ENCODE measurements at places on chromosomes 2 and 18.

GRCh38 chr2:105327690-105328089 is 1.8 kb downstream of the TGFBRAP1 start:
- DNase-seq = no peak

DNA sequence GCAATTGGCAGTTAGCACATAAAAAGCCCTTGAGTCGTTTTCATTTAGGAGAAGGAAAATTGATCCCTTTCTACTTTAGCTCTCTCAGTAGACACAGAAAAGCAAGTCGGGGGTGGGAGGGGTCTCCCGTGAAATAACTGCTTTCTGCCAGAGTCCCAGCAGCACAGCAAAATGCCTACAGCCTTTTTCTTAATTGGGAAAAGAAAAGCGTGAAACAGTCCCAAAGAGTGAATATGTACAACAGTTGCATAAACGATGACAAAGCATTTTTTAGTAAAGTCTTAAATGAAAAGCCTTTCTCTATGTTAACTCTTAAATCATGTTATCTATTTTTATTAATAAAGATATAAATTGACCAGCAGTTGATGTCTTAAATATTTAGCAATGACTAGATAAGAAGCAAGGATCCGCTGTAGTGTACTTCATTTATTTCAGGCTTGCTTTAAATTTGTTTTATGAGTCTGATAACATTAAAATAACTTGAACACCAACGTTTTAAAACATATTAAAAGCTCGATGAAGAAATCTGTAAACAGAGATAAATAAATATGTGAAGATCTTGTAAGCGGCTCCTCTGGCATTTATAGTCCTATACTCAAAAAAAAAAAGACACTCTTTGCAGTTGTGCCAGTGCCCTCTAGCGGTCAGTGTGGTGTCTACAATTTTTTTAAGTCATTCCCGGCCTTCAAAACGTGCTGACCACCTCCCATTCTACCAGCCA is 42.3 kb upstream of the ATIC start:
- DNase-seq = peak; percentile 71

DNA sequence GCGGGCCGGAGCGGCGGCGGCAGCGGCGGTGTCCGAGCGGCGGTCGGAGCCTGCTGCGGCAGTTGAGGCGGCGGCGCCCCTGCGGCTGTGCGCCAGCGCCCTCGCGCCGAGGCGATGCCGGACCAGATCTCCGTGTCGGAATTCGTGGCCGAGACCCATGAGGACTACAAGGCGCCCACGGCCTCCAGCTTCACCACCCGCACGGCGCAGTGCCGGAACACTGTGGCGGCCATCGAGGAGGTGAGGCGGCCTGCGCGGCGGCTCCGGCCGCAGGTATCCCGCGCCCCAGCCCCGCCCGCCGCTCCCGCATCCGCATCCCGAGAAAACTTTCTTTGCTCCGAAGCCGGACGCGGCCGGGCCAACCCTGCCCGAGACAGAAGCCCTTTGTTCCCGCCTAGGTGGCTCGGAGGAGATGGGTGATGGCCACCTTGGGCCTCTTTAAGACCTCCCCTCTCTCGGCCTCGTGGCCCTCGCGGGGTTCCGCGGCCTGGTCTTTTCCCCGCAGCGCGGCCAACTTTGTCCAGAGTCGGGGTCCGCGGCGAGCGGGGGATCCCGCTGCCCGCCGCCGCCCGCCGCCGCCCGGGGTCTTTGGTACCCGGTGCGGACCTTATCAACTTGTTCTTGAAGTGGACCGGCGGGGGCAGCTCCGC is 504 bp downstream of the ASAP2 start:
- no peak for DNase-seq

DNA sequence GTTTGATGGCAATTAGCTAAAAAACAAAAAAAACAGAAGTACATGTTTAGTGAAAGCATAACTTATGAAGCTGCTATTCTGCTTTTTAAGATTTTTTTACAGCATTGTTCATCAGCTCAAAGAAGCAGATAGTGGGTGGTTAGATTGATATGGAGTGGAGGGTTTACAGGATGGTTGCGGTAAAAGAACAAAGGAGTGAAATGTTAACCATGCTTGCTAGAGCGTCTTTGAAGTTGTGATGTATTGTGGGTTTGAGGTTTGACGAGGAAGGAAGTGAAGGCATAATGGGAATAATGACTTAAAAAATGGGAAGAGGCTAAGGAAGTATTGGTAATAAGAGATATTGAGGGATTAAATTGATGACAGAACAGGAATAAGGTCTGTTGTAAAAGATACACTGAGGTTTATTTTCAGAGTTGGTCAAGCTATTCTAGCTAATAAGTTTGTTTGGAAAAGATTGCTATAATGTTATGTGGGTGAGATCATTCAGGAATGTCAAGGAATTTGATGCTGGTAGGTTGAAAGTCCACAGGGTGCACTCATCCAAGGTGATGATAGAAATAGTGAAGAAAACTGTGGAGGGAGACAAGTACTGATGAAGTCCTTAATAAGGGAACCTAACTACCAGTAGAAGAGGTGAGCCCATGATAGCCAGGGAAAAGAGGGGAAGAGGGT is 14.6 kb downstream of the SPOPL start:
- DNase-seq = no peak

DNA sequence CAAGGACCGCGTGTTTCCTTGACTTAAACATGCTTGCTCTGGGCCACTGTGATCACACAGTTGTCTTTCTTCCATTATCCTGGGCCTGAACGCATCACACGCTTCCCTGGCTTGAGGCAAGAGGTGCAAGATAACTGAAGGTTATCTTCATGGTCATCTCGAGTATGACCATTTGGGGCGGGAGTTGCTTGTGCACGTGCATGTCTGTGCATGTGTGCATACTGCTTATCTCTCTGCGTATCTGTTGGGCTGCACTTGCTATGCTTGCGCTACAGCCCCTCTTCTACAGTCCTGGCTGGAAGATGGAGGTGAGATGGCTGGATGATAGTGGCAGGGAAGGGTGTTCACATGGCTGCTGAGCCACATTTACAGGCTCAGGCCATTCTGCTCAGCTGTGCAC is 27.2 kb upstream of the EFR3B start:
- no peak for DNase-seq

DNA sequence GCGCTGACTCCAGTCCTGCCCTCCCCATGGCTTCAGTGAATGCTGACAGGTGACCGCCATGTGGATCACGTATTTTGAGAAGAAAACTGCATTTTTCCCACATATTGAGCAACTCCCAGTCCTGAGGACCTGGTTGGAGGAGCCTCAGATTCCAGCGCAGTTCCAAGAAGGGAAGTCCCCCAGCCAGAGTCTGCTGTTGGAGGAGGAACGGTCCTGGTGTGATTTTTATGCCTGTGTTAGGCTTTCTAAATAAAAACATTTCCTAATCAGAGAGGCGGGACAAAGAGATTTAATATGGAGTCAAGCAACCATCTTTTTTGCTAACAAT is 32.3 kb upstream of the COL6A3 start:
- DNase-seq = no peak

DNA sequence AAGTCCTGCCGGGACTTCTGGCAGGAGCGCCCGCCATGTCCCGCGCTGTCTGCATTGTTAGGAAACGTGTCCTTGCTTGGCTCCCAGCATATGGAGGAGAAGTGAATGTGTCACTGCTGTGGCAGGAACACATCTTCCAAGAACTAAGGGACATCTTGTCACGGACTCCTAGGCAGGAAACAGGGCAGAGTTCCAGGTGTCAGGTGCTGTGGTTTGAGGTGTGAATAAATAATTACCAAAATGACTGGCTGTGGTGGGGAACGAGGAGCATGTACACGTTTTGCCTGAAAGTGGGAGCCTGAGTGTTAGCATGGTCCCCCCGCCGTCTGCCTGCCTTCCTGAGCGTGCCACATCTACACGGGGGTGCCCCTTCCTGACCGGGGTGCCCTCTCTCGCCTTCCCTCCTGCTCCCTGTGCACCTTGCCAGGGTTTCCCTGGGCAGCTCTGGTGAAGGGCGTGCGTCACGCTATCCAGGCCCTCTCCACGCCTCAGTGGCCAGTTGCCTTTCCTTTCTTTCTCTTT is 237.5 kb downstream of the LDLRAD4 start:
- no peak for DNase-seq

- no peak for DNase-seq
Observed at GRCh38 chr2:182647499-182647787, 68.6 kb upstream of the DNAJC10 start.

GRCh38 chr2:189548666-189549448 is 31.7 kb downstream of the SLC40A1 start:
- DNase-seq = peak; percentile 85

DNA sequence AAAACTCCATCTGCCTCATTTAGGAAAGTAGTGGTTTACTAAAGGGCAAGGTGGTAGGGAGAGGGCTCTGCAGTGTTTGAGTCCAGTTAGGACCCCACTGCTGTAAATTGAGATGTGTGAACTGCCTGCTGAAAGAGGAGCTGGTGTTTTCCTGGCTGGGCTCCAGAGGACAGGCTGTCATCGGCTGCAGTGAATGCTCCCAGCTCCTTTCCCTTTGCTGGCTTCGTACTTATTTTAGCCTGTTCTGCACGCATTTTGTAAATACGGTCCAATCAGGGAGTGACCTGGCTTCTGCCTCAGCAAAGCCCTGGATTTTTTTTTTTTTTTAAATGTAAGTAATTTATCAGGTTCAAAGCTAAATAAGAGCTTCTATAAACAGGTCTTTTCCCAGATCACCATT is 37.5 kb downstream of the SLC4A3 start:
- DNase-seq = no peak

GRCh38 chr2:191231995-191232394 is 13.2 kb upstream of the MYO1B start:
- DNase-seq = no peak

GRCh38 chr2:143551971-143552650 is 422.9 kb downstream of the ARHGAP15 start:
- no peak for DNase-seq

- no peak for DNase-seq
Observed at GRCh38 chr2:74425523-74425922, 4.0 kb downstream of the WDR54 start.

GRCh38 chr2:167826906-167827305 is 420.5 kb downstream of the STK39 start:
- no peak for DNase-seq

- no peak for DNase-seq
Observed at GRCh38 chr2:53629501-53629900, 138.1 kb upstream of the CHAC2 start.

GRCh38 chr2:160838691-160839090 is 321.5 kb upstream of the TANK start:
- no peak for DNase-seq

- DNase-seq = no peak
Observed at GRCh38 chr2:95034221-95034620, 8.7 kb downstream of the MAL start.

DNA sequence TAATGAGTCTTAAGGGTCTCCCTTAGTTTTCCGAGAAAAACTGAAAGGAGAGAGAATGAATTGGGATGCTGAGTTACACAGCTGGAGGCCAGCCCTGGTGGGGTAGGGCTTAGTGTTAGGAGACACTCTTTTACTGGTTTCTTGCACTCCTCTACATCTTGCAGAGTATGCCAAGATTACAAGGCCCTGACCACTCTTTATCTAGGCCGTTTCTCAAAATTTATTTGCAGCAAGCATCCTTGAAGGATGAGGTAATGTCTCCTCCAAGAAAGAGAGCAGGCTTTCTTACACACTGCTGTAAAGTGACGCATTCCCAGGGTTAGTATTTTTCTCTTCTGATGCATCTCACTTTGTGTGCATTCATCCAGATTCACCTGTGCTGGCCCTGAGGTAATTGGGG is 166.2 kb downstream of the TDRD15 start:
- DNase-seq = no peak

GRCh38 chr18:48868468-48869466 is 82.0 kb downstream of the SMAD7 start:
- no peak for DNase-seq

DNA sequence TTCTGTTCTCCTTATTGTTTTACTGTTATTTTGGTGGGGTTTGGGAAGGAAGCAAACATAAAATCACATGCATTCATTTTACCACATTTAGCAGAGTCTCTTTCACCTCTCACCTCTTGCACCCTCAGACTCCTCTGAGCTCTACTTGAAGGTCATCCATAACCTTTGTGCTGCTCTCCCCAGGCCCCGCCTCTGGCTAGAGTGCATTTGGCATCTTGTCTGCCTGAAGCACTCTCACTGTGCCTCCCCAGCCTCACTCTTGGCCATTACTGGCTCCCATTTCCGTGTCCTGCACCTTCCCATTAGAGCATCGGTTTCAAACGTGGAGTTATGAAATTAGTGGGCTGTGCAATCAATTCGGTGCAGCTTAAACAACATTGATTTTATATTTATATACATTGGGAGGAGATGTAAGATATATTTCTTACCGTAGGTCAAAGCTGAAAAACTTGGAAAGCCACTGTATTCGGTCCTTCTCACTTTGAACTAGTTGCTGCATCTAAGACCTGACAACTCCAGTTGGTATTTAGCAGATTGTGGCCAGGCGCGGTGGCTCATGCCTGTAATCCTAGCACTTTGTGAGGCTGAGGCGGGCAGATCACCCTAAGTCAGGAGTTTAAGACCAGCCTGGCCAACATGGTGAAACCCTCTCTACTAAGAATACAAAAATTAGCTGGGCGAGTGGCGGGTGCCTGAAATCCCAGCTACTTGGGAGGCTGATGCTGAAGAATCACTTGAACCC is 6.9 kb upstream of the ZFAND2B start:
- peak; percentile 3 for DNase-seq

GRCh38 chr18:68056936-68057335 is 540.4 kb upstream of the DSEL start:
- DNase-seq = no peak

DNA sequence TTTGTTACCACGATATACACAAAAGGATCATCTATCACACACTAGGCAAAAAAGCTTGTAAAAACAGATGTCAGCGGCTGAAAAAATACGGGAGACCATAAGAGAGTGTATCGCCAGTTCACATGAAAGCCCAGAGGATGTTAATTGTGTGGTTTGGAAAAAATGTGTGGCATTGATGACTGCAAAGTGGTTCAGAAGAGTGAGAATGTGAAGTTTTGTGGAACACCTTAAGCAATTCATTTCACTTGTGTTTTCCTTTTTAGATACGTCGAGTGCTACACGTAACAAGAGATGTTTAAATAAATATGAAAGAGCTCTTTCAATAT is 61.7 kb upstream of the DAPL1 start:
- no peak for DNase-seq

GRCh38 chr2:137952586-137953129 is 11.6 kb upstream of the HNMT start:
- no peak for DNase-seq

DNA sequence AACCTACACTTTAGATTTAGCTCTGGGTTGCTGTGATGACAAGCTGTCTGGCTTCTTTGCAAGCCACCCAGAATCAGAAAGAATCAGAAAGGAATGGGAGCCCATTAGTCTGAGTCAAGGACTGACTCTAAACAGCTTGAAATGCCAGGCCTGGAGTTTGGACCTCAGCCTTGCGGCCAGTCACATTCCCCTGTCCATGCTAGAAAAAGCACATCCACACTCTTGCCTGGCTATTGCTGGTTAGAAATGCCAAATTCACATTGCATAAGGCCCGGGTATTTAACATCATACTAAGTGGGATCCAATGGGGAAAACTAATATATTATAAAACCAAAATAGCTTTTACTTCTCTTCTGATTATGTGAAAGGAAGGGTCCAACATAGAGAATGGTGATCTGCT is 756.8 kb upstream of the KLHL29 start:
- no peak for DNase-seq
